ENCODE measurements at places on chromosomes 5 and 9.

- no peak for DNase-seq
Measured at GRCh38 chr9:76756941-76757673, 7.1 kb upstream of the PCA3 start.

GRCh38 chr9:74887041-74887980 is at the start of gene TRPM6:
Gene TRPM6, minus strand, starts transcription at chr9:74887921. Its CDS starts 65 bp downstream, at chr9:74887856.
- peak; percentile 3 for DNase-seq

DNA sequence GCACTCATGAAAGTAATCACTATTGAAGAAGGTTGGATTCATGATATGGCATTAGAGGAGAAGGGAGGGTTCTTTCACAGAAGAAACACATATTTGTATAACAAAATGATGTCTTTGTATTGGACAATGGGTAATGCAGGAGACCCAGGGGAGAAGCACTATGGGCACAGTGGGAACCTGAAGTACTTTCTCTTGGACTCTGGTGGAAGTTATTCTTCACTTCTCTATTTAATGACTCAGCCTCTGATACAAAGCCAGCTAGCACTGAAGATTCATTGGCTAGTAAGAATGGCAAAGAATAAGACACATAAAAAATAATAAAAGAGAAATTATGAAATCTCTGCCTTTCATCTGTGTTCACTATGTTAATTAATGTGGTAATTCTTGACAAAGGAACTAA is 149.9 kb upstream of the PRR16 start:
- no peak for DNase-seq

DNA sequence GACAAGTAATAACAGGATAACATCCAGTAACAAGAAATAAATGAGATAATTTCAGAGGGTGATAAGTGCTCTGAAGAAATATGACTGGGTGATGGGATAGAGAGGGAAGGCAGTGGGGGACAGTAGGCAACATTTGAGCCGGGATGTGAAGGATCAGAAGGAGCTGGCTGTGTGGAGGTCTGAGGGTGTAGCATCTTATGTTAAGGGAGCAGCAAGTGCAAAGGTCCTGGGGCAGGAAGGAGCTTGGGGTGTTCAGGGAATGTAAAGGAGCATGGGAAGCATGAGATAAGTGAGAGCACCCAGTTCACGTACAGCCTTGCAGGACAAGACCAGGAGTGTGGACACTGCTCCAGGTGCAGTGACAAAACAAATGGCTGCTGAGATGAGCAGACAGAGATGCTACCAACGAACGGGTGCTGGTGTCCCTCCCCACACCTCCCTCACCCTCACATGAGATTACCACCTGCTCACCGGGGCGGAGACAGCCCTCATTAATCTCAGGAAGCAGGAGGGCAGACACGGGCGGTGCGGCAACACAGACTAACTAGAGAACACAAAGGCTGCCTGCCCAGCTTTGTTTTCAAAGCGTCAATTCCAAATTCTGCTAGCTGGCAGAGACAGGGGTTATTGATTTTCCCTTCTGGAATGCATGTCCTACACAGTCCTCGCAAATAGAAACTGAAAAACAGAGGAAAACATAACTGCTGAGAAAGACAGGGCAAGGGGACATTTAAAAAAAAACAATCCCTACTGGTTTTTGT is 298.1 kb upstream of the PANK3 start:
- DNase-seq, result no peak

GRCh38 chr5:91925249-91925648 is 542.1 kb upstream of the ARRDC3 start:
- DNase-seq, result no peak

GRCh38 chr5:146794326-146795029 is 84.1 kb downstream of the PPP2R2B start:
- no peak for DNase-seq

- no peak for DNase-seq
Measured at GRCh38 chr9:134187891-134188385, 23.6 kb upstream of the RNU6ATAC start.

GRCh38 chr9:21404146-21404545 is 4.8 kb upstream of the IFNA8 start:
- no peak for DNase-seq

DNA sequence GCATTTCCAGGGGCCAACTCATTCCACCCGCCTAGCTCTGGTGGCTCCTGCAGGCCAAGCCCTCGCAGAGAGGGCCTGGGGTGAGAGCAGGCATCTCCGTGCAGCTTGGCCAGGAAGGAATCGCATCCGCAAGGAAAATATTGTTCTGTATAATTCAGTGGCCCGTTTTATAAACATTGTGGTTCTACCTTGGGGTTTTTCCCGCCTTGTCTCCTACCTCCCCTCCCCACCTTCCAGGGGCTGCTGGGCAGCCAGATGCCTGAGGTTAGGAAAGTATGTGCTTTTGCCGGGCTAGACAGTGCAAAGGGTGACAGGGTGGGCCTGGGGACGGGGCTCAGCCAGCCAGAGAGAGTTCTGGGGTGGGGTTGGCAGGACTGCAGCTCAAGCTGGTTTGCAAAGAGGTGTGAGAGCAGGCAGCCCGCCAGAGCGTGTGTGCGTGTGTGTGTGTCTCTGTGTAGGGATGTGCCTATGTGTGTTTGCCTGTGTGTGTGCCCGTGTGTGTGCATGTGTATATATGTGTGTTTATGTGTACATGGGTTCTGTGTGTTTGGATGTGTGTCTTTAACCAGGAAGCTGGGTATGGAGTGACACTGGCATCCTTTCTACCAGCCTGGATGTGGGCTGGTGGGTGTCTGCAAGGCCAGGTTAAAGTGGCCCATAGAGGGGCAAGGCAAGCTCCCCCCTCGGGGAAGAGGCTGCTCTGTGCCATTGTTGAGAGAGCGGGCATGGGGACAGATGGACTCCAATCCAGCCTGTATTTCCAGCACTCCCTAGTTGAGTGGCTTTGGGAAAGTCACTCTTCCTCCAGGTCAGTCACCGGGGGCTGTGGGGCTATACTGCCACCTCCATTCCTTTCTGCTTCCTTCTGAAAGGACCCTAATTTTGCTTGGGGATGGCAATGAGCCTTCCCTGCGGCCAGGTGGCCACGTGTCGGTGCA is 10.6 kb upstream of the SLC2A6 start:
- DNase-seq, result no peak

- DNase-seq, result no peak
Measured at GRCh38 chr5:72082048-72082447, 25.2 kb upstream of the MAP1B start.

DNA sequence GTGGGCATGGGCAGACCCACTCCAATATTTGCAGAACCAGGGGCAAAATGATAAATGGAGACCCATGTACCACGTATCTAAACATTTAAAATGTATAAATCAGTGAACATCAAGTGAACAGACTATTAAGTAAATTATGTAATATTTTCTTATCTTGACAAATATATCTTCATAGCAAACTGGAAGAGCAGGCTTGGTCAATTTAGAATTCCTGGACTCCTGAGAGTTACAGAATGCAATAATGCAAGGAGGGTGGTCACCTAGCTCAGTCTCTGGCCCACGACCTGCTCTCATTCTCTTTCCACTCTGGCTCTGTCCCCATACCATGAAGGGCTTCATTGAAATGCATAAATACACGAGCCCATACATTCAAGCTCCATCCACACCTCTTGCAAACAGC is 398.0 kb downstream of the ENC1 start:
- DNase-seq, result no peak

GRCh38 chr9:108484468-108484867 is 371.3 kb downstream of the ACTL7B start:
- DNase-seq, result no peak

GRCh38 chr5:28014779-28015178 is 976.4 kb upstream of the CDH9 start:
- DNase-seq, result no peak

DNA sequence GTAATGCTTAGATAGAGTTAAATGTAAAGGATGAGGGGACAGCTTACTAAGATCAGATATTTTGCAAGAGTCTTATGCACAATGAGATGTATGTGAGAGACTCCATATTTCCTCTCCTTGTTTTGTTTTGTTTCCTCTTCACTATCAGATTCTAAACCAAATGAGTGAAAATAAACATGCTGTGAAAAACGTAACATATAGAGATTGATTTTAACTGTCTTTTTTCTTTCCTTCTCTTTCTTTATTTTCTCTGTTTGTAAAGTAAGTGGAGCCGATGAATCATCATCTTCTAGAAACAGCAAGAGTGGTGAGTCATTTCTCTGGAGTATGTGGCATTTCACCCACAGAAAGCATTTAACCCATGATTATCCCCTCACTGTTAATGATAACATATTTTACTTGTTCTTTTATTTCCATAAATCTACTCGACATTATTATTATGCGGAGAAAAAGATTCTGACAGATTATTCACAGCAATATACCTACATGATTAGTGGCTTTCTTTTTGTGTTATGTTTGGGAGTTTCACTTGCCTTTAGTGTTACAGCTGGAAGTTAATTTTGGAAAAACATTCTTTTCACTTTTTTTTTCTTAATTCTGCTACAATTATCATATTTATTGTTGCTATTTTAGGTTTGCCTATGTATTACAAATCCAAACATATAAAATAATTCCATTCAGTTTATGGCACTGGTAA is 2.1 kb upstream of the ANXA1 start:
- no peak for DNase-seq

DNA sequence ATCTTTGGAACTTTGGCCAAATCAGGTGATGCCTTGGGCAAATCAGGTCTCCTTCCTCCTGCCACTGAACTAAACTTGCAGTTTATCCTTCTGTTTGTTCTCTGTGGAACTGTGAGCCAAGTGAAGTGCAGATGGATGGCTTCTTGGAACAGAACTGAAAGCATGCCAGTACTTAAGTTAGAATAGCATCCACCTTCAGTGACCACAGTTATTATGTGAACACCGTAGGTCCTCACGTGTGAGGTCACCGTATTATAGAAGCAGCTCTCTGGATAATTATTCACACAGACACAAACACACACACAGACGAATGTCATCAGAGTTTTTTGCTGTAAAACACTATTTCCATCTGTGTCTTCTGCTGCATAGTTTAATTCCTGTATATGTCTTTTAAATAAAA is 162.6 kb downstream of the EFNA5 start:
- DNase-seq, result no peak

- DNase-seq, result peak; percentile 47
Measured at GRCh38 chr5:76715736-76716455, at the start of gene F2R. Gene F2R, plus strand, starts transcription at chr5:76716126. Its CDS starts 182 bp downstream, at chr5:76716308.

DNA sequence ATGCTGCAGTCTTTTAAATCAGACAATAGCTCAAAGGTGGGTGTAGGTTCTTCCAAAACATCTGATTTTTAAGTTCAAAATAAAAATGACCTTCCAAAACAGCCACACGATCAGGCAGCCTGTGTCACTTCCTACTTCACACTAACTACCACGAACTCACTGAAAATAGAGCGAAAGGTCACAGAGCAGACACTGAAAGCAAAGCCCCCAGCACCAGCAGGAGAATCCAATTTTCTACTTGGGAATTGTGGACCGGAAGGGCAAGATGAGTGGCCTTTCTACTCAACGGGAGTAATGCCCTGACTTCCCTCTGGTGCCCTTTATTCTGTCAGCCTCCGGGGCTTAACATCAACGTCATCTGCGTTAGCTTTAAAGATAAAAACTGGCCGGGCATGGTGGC is 107.8 kb upstream of the FAM120A start:
- no peak for DNase-seq

DNA sequence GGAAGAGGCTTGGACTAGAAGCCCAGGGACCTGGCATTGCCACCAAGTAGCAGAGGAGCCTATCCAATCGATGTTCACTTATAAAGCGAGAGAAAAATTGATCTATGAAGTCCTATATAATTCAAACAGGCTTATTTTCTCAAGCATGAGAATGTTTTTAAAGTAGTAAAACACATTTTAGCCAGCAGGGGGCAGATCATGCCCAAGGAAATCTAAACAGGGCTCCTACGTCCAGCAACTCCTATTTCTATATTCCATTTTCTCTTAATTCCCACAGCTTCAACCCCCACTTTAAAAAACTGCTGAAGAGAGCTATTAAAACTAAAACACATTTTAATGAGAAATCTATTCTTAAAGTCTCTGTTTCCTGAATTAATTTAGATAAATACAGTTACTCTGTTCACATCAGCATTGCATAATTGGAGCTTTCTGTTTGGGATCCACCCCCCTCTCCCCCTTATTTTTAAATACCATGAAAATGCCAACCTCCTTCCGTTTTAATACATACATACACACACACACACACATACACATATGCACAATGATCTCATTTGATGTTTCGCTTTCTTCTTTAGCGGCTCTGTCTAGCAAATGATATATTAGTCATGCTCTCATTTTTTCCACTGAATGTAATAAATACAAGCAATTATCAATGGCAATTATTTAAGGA is 144.9 kb downstream of the MYO10 start:
- DNase-seq, result peak; percentile 36

GRCh38 chr5:14735944-14736343 is 71.4 kb downstream of the OTULIN start:
- no peak for DNase-seq

GRCh38 chr5:172421020-172421419 is 33.3 kb downstream of the SH3PXD2B start:
- DNase-seq, result no peak

- peak; percentile 63 for DNase-seq
Measured at GRCh38 chr9:129995409-129996160, 47.4 kb downstream of the FNBP1 start.

GRCh38 chr5:61813361-61813760 is 481.3 kb downstream of the ZSWIM6 start:
- no peak for DNase-seq

DNA sequence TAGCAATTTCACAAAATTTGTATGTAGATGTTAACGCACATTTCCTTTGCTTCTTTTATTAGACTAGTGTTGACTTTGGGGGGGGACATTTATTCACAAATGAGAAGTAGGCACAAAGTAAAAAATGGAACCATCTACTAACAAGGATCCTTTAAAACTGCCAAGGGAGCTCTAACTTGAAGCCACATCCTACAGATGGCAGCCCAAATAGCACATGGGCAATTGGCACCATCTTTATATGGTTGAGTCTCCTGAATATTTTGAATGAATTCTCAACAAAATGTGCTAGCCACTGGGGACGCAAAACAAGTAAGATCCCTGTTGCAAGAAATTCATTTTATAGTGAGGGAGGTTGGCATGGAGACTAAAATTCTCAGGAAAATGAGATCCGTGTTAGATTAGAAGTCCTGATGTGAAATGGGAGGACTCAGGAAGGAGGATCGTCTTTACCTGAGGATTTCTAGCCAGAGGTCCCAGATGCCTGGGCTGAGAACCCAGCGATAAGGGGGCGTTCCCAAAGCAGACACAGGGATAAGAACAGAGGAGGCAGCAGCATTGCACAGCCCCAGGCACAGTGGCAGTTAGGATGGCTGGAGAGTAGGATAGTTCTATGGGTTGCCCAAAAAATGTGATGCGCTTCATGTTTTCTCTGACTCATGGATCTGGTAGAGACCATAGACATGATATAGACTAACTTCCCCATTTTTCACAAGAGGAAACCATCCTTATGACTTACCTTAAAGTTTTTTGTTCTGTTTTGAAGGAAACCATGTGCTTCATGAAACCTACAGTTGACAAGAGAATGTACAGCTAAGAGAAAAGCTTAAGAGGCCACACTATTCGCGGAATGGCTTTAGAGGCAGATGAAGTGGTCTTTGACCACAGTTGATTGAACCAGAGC is 37.4 kb downstream of the C9orf152 start:
- no peak for DNase-seq

DNA sequence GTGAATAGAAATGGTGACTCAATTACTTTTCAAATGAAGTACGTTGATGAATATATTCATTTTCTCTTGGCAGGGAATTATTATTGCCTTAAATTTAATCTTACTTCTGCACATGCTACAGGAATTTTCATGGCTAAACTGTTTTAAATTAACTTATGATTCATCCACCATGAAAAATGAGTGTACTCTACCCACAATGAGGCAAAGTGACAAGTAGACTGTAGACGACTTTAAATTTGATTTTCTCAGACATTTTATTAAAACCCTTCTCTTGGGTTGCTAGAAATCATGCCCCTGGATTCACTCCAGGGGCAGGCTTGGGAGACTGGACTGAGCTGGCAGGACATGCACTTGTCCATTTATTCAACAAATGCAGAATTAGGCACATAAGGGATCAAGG is 23.5 kb upstream of the ERAP2 start:
- no peak for DNase-seq
